ENCODE measurements at places on chromosomes 3 and 15.

GRCh38 chr3:71389911-71390573, 193.5 kb downstream of the FOXP1 start:
- no peak for DNase-seq

DNA sequence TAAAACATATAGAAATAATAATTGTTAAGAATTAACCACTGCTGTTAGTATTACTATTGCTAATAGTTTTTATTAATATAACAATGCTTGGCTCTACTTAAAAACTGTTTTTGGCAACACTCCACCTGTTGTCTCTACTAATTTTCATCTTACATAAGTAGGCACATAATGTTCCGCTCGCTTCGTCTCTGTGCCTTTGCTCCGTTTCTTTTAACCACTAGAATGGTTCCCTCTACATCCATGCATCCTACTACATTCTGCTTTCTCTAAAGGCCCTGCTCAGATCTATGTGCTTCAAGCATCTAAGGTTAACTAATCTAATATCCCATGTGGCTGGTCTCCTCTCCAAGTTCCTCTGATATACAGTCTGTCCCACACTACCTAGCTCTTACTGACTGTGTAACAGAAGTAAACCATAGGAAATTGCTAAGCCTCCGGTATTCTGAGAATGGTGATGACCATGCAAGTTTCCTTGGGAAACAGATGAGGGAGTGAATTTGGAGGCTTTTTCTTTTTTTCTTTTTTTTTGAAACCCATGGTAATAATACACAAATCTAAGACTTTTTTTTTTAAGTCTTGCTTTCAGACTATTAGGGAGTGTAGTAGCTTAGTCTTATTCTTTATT, 138.3 kb downstream of the P3H2 start:
- DNase-seq, result no peak

DNA sequence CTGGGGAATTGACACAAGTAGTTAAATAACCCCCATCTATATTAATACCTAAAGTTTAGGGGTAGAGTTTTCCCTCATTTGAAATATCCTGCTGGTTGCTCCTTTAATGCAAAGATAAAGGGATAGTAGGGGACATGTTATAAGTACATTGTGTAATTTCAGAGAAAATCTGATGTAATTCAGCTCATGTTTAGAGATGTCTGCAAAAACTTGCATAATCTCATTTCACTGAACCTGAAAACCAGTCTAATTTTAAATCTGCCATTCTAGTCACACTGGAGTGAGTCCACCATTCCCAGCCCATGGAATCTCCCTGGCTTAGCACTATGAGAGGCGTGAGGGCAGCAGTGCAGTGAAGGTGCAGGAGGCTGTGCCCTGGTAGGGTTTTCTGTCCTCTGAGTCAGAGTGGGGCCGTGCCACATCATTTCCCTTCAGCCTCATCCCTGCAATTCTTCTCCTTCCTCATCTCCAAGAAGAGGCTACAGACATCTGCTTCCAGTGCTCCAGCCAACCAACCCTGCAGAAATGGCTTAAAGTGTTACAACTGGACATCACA, 246.3 kb upstream of the UMPS start:
- DNase-seq, result no peak

GRCh38 chr15:36208868-36209582, 370.4 kb upstream of the CDIN1 start:
- DNase-seq, result no peak

GRCh38 chr3:64271631-64272030, 46.4 kb upstream of the PRICKLE2 start:
- DNase-seq, result no peak

GRCh38 chr3:23157331-23157730, 45.8 kb upstream of the UBE2E2 start:
- DNase-seq, result no peak

DNA sequence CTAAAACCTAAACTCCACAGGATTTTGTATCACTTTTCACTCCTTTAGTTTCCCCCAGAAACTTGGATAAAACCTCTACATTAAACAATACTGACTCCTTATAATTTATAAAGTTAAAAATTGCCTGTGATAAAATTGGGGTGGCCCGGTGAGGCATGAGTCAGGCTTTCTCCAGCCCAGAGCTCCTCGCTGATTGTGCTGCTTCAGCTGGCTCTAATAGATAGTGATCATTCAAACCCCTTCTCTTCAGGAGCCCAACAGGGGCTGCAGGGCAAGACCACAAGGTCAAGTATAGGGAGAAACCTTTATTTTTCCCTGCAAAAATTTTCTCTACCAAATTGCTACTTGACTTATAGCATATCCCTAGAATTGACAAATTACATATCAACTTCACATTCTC, 308.2 kb downstream of the PLCL2 start:
- no peak for DNase-seq

GRCh38 chr3:101828691-101829436, 20.4 kb upstream of the NFKBIZ start:
- no peak for DNase-seq

DNA sequence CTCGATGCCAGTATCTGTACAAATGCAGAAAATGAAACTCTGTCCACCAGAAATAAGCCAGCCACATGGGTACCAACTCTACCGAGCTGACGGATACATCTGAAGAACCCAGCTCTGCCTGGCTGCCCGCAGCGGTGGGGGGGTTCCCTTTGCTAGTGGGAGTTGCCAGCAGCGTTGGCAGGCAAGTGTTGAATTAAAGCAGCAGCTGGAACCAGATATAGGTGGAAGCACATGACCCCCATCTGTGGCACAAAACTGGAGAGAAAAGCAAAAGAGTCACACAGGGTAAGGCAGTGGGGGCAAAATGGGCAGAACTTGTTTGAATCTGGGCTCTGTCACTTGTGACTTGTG, 17.9 kb downstream of the CRYGS start:
- DNase-seq, result no peak

DNA sequence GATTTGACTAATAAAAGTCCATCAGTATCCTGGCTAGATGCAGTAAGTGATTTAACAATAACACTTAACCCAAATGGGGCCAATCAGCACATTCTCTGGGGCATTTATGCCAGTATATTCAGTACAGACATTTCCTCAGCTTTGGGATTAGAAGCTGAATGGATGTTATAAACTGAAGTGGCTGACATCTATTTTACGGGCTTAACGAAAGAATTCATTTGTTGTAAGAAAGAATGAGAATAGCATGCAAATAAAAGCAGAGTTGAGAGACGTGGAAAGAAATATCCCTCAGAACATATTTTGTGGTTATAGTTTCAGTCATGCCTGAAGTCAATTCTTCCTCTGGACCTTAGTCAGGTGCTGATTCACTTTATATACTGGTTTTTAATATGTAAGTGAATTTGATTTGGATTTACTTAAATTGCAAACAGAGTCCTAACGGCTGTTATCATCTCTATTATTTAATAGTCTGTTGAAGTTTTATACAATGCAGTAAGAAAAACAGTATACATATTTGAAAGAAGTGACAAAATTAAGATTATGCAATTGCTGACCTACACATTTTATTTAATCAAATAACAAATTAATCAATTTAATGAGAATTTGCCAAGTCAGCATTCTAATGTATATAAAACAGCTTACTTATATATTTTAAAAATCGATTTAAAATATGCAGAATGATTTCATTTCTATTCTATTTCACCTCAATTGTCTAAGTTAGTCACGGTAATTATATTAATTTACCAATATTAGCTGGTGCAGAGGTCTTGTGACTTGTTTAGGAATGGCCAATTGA, 513.9 kb upstream of the CADM2 start:
- DNase-seq, result no peak

- no peak for DNase-seq
These were observed 3.5 kb upstream of the MTFMT start for GRCh38 chr15:65032801-65033537.

- DNase-seq, result no peak
These were observed 2.8 kb downstream of the LSAMP start for GRCh38 chr3:116442331-116443021.

- DNase-seq, result no peak
These were observed 1.7 kb upstream of the CX3CR1 start for GRCh38 chr3:39281533-39281932.

DNA sequence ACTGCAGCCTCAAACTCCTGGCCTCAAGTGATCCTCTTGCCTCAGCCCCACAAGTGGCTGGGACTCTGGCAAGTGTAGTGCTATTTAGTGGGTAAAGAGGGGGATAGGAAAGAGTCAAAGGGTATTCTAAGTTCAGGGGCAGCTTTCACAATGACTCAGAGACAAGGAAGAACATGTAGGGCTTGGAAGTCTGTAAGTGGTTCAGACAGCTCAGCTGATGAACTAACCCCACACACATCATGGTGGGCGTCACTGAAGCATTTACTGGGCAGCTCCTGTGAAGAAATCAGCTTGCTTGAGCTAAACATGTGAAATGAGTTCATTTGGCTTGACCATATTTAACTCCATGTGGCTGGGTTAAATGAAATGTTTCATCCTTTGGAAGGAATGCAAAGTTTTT, 34.6 kb upstream of the THSD4 start:
- no peak for DNase-seq

GRCh38 chr15:72852273-72852672, 68.7 kb upstream of the ADPGK start:
- DNase-seq, result no peak

GRCh38 chr3:197202694-197203093, 95.7 kb downstream of the DLG1 start:
- DNase-seq, result no peak

- DNase-seq, result no peak
These were observed 57.6 kb downstream of the TAFA4 start for GRCh38 chr3:68874551-68875348.

DNA sequence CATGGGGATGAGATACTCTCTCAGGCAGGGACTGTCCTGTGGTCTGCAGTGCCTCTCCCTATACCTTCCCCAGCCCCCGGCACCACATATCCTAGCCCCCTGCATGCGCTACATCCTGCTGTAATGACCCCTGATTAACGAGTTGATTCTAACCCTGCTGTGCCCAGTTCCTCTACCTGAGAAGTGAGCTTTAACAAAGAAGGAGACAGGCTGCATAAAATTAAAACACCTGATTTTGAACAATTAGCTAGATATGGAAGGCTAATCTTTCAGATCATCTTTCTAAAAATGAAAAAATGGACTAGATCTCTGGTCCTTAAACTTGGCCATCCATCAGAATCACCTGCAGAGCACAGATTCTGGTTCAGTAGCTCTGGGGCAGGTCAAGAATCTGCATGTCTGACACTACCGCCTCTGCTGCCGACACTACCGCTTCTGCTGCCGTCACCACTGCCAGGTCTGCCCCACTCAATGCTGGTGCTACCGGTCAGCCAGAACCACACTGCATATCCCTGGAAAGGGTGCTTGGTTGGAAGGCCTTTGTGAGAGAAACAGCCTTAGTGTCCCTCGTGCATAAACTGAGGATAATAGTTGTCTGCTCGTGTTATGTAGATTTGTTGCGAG, 33.6 kb upstream of the ZBTB38 start:
- DNase-seq, result no peak

DNA sequence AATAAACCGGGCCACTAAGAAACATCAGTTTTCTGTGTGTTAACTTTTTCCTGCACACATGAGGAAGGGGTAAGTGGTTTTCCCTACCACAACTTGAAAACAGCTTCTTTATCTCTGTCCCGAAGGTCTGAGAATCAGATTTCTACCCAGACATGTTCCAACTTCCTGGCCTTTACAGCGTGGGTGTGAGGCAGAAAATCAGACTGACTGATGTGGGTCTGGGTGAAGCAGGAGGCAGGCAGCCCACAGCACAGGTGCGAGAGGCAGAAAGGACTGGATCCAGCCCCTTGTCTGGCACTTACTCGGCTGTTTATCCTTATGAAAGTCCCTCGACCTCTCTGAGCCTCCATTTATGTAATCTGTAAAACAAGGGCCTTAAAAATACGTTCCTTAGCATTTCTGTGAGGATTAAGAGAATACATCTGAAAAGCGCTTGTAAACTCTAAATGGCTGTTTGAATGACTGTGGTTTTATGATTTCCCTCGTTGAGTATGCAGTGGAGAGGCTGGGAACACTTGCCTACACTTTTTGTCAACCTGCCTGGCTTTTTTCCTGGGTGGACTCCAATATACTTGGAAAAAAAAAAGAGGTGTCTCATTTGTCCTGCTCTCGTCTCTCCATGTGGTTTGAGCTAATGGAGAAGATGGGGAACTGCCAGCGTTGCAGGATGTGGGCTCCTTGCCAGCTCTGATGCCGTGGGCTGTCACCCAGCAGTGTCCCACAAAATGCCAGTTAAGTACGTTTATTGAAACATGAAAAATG, 3.1 kb downstream of the AGBL1 start:
- DNase-seq, result no peak

GRCh38 chr15:50137330-50137761, 18.3 kb upstream of the ATP8B4 start:
- no peak for DNase-seq

DNA sequence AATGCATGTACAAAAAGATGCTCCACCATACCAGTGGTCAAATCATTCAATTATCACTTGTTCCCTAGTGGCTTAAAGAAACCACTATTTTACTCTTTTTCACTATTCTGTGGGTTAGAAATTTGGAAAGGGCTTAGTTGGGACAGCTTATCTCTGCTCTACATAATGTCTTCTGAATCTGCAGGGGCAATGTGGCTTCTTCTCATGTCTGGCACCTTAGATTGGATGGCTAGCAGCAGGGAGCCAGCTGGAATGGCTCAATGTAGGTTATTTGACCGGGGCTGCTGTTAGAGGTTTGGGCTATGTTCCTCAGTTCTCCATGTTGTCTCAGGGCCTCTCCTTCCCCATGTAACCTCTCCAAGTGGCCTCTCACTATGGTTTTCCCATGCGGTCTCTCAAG, 57.5 kb upstream of the EPHB1 start:
- no peak for DNase-seq

- DNase-seq, result no peak
These were observed 25.7 kb downstream of the ZNF35 start for GRCh38 chr3:44674211-44674610.

- DNase-seq, result no peak
These were observed 1.2 kb upstream of the TCAIM start for GRCh38 chr3:44337248-44337785.

DNA sequence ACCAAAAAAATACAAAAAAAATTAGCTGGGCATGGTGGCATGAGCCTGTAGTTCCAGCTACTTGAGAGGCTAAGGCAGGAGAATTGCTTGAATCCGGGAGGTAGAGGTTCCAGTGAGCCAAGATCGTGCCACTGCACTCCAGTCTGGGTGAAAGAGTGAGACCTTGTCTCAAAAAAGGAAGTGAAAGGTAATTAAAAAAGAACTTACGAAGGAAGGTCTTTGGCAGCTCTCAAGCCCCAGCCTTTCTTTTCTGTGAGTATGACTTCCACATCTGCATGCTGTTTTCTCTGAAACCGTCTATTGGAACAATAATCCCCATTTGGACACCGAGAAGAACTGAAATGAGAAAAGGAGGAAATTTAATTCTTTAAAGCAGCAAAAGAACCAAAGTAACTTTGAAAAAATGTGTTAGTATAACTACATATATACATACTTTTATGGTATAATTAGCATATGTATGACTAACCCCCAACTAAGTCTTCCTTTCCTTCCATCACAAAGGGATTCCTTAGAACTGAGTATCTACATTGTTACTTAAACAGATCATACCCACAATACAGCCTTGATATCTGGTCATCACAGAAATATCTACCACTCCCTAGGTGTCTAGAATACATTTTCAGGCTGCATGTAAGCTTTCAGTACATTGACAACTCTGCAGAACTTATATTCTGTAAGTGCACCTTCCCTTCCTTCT, 50.1 kb downstream of the SETD2 start:
- DNase-seq, result no peak
